Activated CD4-positive, CD25-positive, alpha-beta regulatory T cell (primary cell): ENCODE measurements at places on chromosomes 2 and 18.
A peak's percentile ranks its signal among the peaks of the same experiment; 100 is the strongest.

- no peak for DNase-seq
Observed at GRCh38 chr2:36369163-36369562, 13.6 kb downstream of the CRIM1 start.

- DNase-seq, result no peak
Observed at GRCh38 chr2:70793450-70793849, 3.0 kb upstream of the FIGLA start.

DNA sequence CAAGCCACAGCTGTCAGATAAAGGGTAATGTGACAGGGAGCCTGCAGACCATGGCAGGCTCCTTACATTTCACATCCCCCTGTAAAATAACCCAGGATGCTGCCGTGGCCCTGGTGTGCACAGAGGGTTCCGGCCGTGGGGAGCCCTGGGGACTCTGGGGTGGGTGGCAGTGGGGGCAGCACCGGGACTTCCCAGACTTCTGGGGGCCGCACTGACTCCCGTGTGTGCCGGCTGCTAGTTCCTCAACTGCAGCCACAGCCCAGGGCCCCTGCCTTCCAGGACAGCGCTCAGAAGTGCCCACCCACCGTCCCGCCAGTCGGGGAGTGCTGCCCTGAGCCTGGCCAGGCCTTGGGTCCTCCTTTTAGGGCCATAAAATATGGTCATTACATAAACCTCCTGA lies 56.5 kb downstream of the CIB4 start:
- no peak for DNase-seq

GRCh38 chr2:207254591-207255464 lies 89.1 kb upstream of the KLF7 start:
- no peak for DNase-seq

- DNase-seq, result no peak
Observed at GRCh38 chr18:13442451-13442850, 223.9 kb downstream of the LDLRAD4 start.

DNA sequence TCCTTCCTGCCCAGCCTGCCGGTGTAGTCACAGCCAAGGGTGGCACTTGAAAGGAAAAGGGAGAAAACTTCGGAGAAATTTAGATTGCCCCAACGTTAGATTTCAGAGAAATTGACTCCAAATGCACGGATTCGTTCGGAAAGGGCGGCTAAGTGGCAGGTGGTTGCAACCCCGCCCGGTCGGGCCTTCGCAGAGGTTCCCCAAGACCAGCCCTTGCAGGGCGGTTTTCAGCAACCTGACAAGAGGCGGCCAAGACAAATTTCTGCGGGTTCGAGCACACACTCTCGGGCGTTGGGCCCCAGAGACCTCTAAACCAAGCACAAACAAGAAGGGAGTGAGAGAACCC lies 4.8 kb downstream of the ONECUT2 start:
- no peak for DNase-seq

DNA sequence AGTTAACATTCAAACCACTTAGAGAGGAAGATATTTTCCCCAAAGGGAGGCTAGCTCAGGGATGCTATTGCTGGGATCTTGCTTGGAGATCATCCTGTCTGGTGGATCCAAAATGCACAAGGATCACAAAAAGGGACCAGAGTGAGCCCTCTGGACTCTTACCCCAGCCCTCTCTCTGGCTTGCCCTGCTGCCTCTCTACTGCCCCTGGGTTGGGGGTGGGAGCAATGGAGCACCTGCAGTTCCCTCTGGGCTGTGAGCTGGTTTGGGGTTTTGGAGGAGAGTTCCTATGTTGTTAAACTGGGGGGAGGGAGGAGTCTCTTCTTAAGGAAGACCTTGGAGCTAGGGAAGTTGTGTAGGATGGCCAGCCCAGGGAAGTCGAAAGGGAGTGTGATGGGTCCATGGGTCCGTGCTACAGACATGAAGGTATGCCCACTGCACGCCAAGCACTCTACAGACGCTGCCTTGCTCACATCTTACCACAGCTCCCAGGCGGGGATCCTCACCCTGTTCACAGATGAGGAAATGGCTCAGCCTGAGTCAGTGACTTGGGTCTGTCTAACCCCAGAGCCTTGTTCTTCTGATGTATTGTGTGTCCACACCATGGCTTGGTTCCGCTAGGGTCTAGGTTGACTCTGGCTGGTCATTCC lies 3.8 kb downstream of the LBH start:
- peak; percentile 19 for DNase-seq

GRCh38 chr2:32671885-32672533 lies 44.2 kb downstream of the TTC27 start:
- DNase-seq, result no peak

DNA sequence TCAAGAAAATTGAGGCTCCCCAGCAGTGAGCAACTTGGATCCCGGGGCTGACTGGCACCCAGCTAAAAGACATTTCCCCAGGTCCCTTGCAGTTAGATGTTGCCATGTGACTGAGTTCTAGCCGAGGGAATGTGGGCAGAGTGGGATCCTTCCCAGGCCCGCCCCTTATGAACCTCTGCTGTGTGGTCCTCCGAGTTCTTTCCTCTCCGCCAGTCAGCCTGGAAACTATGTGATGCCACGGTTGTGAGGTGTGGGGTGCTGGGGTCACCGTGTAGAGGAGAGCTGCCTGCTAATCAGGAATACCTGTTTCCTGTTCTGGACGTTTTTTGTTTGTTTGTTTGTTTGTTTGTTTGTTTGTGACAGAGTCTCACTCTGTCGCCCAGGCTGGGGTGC lies 45.5 kb downstream of the TMEM37 start:
- DNase-seq, result no peak

DNA sequence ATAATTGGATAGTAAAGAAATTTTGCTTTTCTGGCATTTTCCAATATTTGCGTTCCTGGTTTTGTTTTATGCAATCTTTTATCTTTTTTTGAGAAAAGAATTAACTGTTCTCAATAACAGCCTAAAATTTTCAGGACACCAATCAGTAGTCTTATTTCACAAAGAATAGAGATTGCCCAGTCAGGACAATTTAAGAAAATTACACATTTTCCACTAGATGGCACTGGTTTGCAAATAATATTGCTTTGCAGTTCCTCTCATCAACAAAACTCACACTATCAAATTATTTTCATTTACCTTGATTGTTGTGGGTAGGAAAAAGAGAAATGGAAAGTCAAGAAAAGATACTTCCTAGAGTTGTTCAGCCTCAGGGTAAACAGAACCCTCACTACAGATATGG lies 2.4 kb upstream of the RBM45 start:
- no peak for DNase-seq

GRCh38 chr2:38665854-38666555 lies at the start of gene GALM:
TSS of gene GALM (plus strand) at chr2:38666114. CDS start at chr2:38666162, 48 bp downstream.
- DNase-seq, result peak; percentile 10

GRCh38 chr18:36769611-36770314 lies 59.0 kb downstream of the TPGS2 start:
- no peak for DNase-seq

GRCh38 chr18:54717673-54718407 lies 110.4 kb upstream of the RAB27B start:
- DNase-seq, result no peak

DNA sequence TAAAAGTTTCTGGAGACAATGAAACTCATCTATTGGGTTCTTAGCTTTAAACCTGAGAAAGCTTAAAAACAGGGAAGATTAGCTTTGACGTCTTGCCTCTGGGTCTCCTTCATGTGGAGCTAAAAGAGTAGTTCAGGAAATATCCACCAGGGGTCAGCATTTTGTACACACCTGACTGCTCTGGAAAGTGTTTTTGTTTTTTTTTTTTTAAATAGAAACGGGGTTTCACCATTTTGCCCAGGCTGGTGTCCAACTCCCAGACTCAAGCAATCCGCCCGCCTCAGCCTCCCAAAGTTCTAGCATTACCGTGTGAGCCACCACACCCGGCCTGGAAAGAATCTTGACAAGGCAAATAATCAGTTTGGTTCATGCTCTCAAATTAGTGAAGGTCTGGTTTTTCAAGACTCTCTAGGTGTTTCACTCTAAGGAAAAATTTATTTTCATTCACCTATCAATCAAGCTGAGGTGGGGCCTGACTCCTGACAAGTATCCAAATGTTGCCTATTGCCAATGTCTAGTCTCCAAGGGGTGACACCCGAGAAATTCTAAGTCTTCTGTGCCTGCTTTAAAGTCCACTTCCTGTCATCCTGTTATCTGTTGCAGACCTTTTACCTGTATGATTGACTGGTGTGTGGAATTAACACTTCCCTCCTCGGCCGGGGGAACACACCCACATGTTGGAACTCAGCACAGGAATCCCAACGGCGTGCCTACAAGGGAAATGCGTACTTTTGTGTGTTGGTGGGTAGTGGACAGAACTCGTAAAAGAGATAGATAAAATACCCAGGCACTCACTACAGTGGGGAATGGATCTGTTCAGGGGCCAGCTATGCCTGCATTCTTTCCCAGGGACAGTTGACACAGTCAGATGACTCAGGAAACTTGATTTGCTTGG lies 11.3 kb downstream of the IL1RN start:
- peak; percentile 19 for DNase-seq

DNA sequence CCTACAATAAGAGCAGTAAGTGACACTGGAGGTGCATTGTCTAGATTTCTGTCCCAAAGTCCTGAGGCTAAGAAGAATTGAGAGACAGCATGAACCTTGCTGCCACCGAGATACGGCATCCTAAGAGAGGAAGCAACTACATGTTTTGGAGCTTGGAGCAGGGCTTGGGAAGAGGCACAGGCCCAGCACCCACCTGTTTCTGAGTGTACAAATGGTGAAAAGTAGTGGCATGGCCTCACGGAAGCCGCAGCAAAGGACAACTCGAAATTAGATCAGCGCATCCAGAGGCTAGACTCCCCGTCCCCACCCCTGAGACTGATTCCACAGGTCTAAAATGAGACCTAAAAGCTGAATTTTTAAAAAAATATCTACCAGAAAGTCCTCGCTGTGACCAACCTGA lies 127.5 kb downstream of the PTGR3 start:
- DNase-seq, result no peak
